Activated T-cell treated with anti-CD3 and anti-CD28 coated beads, Interleukin-2, amount 50 U/mL, for 48 hours (primary cell): ENCODE measurements at places on chromosomes 11 and 22.

DNA sequence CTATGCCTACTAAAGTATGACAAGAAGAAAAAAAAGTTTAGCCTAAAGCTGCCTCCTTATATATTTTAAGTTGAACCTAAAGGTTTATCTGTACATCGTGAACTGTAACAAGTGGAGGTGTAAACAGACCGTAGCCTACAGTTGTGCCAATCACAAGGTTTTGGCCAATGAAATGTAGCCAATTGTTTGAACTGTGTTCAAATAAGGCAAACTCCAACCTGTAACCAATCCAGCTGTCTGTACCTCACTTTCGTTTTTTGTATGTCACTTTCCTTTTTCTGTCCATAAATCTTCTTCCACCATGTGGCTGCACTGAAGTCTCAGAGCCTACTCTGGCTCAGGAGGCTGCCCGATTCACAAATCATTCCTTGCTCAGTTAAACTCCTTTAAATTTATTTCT, 6.8 kb upstream of the EI24 start:
- DNase-seq = no peak

DNA sequence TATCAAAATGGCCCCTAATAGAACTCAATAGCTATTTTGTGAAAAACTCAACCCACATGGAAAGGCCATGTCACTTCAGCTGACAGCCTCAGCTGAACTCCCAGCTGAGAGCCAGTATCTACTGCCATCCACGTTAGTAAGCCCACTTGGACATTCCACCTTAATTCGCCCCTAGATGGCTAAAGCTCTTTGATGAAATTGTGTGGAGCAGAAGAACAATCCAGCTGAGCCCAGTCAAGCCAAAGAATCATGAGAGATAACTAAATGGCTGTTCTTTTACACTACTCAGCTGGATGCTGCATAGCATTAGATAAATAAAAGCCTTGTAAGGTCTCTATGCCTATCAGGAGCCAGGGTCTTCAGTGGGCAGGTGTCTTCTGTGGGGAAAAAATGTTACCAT, 396.8 kb downstream of the AASDHPPT start:
- no peak for DNase-seq

DNA sequence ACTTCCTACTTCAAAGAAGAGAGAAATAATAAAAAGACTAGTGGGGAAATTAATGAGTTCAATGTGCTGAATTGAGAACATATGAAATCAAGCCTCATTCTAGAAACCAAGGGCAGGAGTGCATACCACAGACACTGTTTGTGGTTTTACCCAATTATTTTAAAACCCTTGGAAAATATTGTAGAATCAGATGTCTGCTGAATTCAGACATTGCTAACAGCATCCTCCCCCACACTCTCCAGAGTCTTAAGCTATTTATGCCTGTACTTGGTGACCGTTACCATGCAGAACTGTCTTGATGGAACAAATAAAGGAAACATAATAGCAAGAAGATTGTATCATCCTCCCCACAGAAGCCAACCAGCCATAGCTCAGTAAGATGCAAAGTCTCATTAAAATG, 850.1 kb downstream of the NTM start:
- DNase-seq = no peak

DNA sequence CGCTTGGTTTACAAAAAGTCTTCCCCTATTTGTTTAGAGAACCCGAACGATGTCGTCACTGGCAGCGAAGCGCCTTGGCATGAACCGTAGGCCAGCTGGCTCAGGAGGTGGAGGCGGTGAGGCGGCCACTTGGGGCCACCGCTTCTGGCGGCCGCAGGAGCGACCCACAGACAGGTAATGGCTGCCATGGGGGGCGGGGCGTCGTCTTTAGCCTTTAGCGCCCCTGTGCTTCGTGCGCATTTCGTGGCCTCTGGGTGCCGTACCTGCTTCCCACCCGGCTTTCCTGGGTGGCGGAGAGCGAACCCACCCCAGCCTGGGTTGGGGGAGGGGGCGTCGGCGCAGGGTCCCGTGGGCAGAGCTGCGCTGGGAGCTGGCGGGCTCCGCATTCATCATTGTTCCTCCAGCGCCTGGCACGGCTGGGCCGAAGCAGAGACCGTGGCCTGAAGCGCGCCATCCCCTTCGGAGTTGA, 469 bp upstream of the OSBP2 start:
- DNase-seq = peak; percentile 73

DNA sequence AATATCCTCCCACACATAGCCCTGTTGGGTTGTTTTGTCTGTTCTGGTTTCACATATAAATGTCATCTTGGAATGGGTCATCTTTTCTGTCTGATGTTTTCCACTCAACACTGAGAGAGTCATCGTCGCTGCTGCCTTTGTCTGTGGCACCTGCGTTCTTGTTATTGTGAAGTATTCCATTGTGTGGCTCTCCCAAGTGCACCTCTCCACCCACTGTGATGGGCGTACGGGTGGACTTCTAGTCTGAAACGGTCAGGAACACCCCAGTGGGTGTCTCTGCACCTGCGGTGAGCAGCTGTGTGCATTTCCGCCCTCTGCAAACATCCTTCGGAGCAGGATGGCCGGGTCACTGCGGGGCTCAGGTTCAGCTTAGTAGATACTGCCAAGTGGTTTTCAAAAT, 34.5 kb upstream of the RTL6 start:
- DNase-seq = peak; percentile 21

- no peak for DNase-seq
Measured at GRCh38 chr11:60945295-60945667, 6.7 kb downstream of the SLC15A3 start.

GRCh38 chr11:73538381-73538872, 59.5 kb downstream of the FAM168A start:
- DNase-seq = no peak

DNA sequence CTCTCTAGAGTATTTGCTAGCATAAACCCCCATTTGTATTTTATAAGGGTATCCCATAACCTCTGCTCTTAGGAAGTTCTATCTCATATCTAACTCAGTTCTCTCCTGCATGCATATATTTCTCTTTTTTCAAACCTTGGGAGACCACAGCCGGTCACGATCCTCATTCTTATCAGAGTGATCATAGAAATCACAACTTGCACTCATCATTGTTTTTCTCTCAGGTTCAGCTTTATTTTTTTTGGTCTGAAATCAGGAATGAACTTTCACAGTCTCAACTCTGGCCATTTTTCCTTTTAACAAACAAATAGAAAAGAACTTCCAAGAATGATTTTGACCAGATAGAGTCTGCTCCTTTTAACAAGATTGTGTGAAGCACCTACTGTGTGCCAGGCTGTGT, 98.6 kb upstream of the BLID start:
- DNase-seq = no peak

- no peak for DNase-seq
Measured at GRCh38 chr11:131025020-131025419, 108.7 kb upstream of the SNX19 start.
